ENCODE measurements at places on chromosomes 16 and 17.
A peak's percentile ranks its signal among the peaks of the same experiment; 100 is the strongest.

- no peak for DNase-seq
Observed at GRCh38 chr16:88764913-88765349, 20.1 kb downstream of the PIEZO1 start.

- peak; percentile 13 for DNase-seq
Observed at GRCh38 chr17:16923097-16923903, 48.6 kb downstream of the TNFRSF13B start.

DNA sequence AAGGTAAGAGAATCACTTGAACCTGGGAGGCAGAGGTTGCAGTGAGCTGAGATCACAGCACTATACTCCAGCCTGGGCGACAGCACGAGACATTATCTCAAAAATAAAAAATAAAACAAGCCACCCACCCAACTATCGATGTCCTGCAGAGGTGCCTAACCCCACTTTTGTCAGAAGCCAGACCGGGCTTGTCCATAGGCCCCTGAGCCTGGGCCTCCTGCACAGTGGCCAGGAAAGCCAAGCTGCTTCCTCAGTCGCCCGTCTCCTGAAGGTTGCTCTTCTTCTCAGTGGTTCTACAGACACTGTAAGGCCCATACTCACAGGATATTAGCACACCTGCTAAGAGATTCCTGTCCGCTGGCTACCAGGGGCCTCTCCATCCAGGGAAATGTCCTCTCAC is 11.2 kb downstream of the CES2 start:
- DNase-seq: no peak

- no peak for DNase-seq
Observed at GRCh38 chr17:19534562-19535149, 1.0 kb downstream of the SLC47A1 start.

DNA sequence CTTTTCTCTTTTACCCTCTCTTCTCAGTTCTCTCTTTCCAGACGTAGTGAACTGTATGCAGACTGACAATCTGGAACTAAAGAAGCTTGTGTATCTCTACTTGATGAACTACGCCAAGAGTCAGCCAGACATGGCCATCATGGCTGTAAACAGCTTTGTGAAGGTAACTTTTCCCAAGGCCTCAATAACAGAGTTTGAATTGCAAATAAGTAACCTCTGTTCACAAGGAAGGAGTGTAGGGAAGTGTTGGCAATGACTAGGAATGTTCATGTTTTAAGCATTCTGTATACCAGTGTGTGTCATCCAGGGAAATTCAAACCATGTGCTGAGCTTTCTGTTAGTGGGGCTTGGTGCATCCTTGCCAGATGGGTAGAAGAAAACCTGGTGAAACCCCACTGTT is 18.6 kb downstream of the AP2B1 start:
- no peak for DNase-seq

- DNase-seq: no peak
Observed at GRCh38 chr17:27565874-27566670, 64.9 kb upstream of the LGALS9 start.

DNA sequence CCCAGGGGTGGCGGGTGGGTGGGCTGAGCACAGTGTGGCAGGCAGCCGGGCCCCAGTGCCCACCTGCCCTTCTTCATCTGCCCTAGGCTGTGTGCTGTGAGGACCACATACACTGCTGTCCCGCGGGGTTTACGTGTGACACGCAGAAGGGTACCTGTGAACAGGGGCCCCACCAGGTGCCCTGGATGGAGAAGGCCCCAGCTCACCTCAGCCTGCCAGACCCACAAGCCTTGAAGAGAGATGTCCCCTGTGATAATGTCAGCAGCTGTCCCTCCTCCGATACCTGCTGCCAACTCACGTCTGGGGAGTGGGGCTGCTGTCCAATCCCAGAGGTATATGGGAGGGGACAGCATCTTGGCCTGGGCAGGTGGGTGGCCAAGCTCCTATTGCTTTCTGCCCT is 6.4 kb downstream of the GRN start:
- no peak for DNase-seq

DNA sequence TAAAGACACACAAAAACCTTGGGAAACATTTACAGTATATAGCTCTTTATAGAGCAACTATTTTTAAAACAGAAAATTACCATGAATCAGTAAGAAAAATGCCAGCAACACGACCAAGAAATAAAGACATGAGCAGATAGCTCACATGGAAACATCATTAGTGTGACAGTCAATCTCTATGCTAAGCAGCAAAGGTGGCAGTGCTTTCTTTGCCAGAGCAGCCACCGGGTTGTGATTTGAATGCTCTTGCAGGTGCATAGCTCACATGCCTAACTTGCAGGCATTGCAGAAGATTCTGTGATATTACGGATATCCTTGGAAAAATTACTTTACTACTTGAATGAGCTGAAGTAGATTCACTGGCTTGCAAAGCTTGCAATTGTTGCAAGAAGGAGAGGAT is 652.9 kb upstream of the C16orf82 start:
- DNase-seq: no peak

DNA sequence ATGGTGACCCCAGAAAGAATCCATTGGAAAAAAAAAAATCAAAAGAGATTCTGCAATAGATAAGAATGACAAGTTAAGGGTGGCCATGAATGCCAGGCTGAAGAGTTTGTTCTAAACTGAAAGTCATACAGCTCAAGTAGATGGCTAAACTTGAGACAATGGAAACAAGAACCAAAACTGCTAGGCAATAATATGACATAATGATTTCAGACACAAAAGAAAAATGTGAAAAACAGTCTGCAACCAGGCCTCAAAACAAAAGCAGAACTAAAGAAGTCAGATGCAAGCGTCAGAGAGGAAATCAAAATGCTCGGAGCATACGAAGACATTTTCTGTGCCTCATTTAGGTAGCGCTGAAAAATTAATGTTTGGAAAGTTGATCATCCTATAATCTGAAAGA is 54.4 kb upstream of the YPEL2 start:
- DNase-seq: no peak

DNA sequence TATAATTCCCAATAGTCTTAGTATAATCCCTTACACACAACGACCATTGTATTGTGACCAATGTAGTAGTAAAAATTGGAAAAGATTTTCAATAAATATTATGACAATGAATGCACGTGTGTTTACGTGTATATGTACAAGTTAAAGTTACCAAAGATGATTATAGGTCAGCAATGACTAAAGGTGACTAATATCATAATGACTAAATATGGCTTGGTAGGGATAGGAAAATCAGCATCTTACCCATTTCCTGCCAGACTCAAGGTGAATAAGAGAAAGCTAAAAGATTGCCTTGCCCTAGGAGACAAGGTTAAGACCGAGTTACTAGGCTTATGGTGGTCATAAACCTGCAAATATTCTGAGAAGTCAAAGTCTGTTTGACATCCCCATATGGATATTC is 34.4 kb downstream of the CPD start:
- no peak for DNase-seq

GRCh38 chr17:39716073-39716818 is 14.1 kb downstream of the MIEN1 start:
- no peak for DNase-seq

DNA sequence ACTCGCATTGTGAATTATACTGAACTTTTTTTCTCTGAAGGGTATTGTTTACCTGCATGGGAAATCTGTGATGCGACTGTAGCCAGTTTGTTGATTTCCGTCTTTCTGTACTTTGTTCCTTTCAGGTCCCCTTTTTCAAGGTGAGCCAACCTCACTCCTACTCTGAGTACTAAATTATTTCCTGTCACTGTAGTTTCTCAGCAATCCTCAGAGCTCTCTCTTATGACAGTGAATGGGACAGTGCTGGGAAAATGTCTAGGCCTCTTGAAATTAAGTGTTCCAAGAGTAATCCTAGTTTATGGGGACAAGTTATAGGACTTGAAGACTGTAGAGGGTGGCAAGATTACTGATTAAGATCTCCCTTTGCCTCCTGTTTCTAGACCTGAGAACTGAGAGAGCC is 167.6 kb downstream of the CNTNAP4 start:
- no peak for DNase-seq

- DNase-seq: no peak
Observed at GRCh38 chr16:80319181-80319580, 221.6 kb upstream of the DYNLRB2 start.

- peak; percentile 85 for DNase-seq
Observed at GRCh38 chr16:85473909-85474620, 139.1 kb upstream of the GSE1 start.

- no peak for DNase-seq
Observed at GRCh38 chr16:46974352-46974751, 878 bp upstream of the DNAJA2 start.

- DNase-seq: no peak
Observed at GRCh38 chr17:8522577-8522976, 86.9 kb downstream of the NDEL1 start.

- peak; percentile 35 for DNase-seq
Observed at GRCh38 chr17:59330053-59330942, 1.2 kb upstream of the YPEL2 start.

DNA sequence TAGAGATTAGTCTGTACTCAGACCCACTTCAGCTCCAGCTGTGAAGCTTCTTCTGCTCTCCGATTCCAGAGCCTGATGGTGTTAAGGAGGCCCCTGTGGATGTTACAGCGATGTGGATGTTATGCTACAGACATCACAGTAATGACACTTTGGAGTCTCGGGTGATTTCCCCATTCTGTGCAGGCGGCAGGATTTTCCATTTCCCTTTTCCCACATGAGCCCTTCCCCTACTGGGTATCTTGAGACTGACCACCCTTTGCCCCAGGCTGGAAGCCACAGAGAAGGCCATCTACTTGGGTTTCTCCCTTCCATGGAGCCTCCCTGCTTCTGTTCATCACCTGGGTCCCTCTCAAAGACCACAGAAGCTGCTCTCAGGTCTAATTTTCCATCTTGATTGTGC is 78.3 kb downstream of the KCNJ12 start:
- DNase-seq: no peak

DNA sequence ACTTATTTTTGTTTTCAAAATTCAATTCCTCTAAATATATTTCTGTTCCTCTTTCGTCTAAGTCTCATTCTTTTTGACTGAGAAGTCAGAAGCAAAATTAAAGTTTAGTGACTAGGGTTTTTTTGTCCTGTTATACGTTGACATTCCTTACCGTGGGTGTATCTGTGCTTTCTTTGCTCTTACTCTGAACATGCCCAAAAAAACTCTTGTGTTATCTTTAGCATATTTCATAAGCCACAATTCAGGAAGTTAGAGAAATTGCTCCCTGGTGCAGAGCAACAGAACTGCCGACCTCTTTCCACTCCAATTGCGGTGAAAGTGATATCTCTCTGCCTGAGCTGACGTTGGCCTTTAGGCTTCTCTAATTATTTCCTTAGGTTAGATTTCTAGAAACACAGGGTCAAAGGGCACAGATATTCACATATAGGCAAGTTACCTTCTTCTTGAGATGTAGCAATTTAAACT is 65.7 kb downstream of the CENPV start:
- DNase-seq: peak; percentile 29

DNA sequence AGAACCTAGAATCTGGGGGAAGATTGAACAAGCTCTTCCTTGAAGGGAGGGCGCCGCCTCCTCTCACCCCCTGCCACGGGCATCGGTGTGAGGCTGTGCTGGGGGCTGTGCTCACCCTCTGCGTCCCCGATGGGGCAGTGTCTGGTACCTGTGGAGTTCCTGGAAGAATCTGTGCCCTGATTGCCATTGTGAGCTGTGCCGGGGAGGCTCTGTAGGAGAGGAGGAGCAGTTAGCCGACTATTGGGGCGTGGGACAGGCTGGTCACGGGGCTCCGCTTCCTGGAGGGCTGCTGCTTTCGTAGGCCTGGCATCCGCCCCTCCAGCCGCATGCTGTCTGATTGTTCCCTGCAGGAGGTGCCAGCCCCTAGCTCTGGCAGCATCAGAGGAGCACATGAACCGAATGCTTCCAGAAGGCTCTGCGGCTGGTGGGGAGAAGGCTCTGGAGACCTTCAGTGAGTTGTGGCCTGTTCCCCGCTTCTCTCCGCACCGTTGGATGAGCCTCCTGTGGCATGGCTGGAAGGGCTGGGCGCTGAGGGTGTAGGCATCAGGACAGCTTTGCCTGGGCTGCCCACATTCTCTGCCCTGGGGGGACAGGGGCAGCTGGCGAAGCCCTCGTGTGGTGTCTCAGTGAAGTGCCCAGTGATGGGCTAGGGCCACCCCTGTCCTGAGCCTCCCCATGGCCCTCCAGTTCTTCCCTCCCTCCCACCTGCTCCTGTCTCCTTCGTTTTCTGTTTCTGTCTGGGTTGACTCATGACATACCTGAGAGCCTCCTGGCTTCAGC is 86.9 kb downstream of the SEC14L1 start:
- no peak for DNase-seq

- peak; percentile 92 for DNase-seq
Observed at GRCh38 chr17:4806777-4807604, at the start of gene PLD2. Gene PLD2, plus strand, starts transcription at chr17:4807152. Its CDS starts 621 bp downstream, at chr17:4807773.

GRCh38 chr17:16479264-16479663 is 12.7 kb downstream of the LRRC75A start:
- DNase-seq: no peak

DNA sequence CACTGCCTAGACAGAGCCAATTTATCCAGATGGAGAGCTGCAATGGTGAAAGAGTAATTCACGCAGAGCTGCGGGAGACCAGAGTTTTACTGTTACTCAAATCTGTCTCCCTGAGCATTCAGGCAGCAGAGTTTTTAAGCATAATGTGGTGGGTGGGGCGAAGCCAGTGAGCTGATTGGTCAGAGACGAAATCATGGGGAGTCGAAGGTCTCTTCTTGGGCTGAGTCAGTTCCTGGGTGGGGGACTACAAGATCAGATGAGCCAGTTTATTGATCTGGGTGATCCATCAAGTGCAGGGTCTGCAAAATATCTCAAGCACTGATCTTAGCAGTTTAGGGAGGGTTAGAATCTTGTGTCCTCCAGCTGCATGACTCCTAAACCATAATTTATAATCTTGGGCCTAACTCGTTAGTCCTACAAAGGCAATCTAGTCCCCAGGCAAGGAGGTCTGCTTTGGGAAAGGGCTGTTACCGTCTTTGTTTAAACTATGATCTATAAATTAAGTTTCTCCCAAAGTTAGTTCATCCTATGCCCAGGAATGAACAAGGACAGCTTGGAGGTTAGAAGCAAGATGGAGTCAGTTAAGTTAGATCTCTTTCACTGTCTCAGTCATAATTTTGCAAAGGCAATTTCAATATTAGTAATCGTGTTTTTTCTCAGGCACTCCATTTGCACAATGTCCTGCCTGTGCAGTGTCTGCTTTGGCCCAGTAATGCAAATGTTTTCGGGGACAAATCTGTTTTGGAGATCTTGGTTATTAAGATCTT is 27.0 kb downstream of the PIGL start:
- no peak for DNase-seq

- no peak for DNase-seq
Observed at GRCh38 chr17:34692920-34693319, 113.5 kb downstream of the TMEM132E start.

- peak; percentile 52 for DNase-seq
Observed at GRCh38 chr17:9924735-9925191, 19.7 kb upstream of the RCVRN start.

DNA sequence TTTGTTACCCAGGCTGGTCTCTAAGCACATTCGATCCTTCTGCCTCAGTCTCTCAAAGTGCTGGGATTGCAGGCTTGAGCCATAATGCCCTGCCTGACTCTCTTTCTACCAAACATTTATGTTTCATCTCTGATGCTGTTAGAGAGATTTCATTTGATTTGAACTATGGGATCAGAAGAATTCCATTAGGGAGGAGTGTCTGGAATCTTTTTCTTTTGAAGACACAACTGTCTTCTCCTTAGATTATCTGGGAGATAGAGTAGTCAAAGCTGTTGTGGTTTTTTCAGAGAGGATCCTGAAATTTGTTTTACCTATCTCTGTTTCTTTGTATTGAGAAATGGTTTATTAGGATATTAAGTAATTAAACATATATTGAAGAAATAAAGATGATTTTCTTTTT is 29.4 kb downstream of the WIPF2 start:
- DNase-seq: no peak

Data from right hindlimb (tissue), 1 donor.